IMR-90 (cell line): ENCODE measurements at places on chromosomes 4 and X. TPM values are rescaled to one million over a fixed set of nuclear protein-coding genes. Genes with fewer than 3 reads are reported as not detected.
A peak's percentile ranks its signal among the peaks of the same experiment; 100 is the strongest.

The SSX4B gene
- total RNA-seq: not detected in 2 replicates

The HSFX2 gene
- total RNA-seq: not detected in 2 replicates

The MMGT1 gene
- 7.5 and 18.6 TPM in 2 replicates for total RNA-seq

The BCORL1 gene
- total RNA-seq: 0.28 and 0.54 TPM in 2 replicates

The PAQR3 gene
- total RNA-seq: 11.5 and 20.0 TPM in 2 replicates

The MTCP1 gene
- 0.54 and 0.56 TPM in 2 replicates for total RNA-seq

The TRIM60 gene
- total RNA-seq: not detected in 2 replicates

The PHOX2B gene
- not detected in 2 replicates for total RNA-seq

The FHIP1A gene
- under 0.01 and 0.18 TPM in 2 replicates for total RNA-seq

GRCh38 chr4:26441102-26441501 lies 49.2 kb downstream of the CCKAR start:
- peaks cover 12% of the 10 kb centered on the region for H3K36me3 ChIP-seq
- H3K27me3 ChIP-seq: no peaks in the 10 kb centered on the region
- peak; percentile 73 for DNase-seq
- no peak overlapping the region for H3K27ac ChIP-seq
- H3K4me1 ChIP-seq: peaks cover 2% of the 10 kb centered on the region; the same call in 1 of the 2 replicates

DNA sequence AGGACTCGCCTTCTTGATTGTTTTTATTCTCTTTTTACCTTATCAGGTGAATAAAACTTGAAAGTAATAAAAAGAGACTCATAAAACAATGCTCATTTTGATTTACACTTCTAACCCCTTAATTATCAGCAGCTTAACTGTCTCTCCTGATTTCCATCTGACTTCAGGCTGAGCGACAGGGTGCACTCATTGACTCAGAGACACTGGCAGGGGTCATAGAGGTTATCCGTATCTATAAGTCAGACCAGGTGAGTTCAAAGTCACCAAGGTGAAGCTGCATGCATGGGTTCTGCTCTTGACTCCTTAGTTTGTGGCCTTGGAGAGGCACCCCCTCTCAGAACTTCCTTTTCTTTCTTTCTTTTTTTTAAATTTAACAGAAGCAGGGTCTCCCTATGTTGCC lies 116.4 kb upstream of the SLC34A2 start:
- H3K4me1 ChIP-seq: no peaks in the 10 kb centered on the region
- DNase-seq: no peak
- H3K27me3 ChIP-seq: no peaks in the 10 kb centered on the region

DNA sequence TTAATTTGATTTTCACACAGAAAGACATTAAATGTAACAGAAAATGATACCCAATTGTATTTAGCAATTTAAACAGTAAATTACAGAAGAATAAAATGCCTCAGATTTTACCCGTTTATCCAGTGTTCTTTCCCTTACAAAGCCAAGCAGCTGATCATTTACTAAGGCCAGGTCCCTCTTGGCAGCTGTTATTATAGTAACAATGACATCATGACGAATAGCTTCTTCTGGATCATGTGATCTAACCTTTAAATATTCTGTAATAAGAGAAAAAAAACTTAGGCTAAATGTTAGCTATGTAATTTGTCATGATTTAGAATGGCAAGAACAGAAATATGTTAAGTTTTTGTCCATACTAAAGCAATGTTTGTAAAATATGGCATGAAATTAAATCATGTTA lies 69.4 kb downstream of the PDS5A start:
- H3K27ac ChIP-seq: no peak overlapping the region
- DNase-seq: peak; percentile 40
- no peak overlapping the region for H3K4me3 ChIP-seq
- no peaks in the 10 kb centered on the region for H3K4me1 ChIP-seq

GRCh38 chr4:138267835-138268234 lies 25.7 kb upstream of the SLC7A11 start:
- DNase-seq: no peak
- H3K27ac ChIP-seq: no peak overlapping the region
- no peaks in the 10 kb centered on the region for H3K4me1 ChIP-seq
- no peaks in the 10 kb centered on the region for H3K27me3 ChIP-seq

GRCh38 chr4:6478546-6479220 lies 6.3 kb upstream of the PPP2R2C start:
- peaks cover 6% of the 10 kb centered on the region for H3K27me3 ChIP-seq
- H3K4me1 ChIP-seq: no peaks in the 10 kb centered on the region
- no peak overlapping the region for H3K27ac ChIP-seq
- no peak for DNase-seq
- H3K4me3 ChIP-seq: no peak overlapping the region
- no peaks in the 10 kb centered on the region for H3K36me3 ChIP-seq

DNA sequence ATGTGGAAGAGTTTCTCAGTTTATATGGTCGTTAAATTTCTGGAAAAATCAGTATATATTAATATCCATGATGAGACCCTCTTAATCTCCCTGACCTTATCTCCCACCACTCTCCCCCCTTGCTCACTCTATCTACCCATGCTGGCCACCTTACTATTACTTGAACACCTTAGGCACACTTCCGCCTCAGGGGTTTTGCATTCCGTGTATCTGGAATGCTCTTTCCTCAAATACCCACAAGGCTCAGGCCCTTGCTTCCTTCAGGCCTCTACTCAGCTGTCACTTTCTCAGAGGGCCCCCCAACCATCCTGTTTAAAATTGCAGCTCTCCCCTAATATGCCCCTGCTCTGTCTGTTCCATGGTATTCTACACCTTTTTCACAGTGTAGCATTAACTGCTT lies 1.9 kb downstream of the KANTR start:
- no peak overlapping the region for H3K27ac ChIP-seq
- H3K27me3 ChIP-seq: peaks cover 3% of the 10 kb centered on the region; the same call in 1 of the 2 replicates
- H3K36me3 ChIP-seq: no peaks in the 10 kb centered on the region
- no peak overlapping the region for H3K4me3 ChIP-seq

GRCh38 chr4:186499467-186499866 lies 55.9 kb downstream of the MTNR1A start:
- no peaks in the 10 kb centered on the region for H3K4me1 ChIP-seq
- no peaks in the 10 kb centered on the region for H3K27me3 ChIP-seq
- no peaks in the 10 kb centered on the region for H3K36me3 ChIP-seq
- DNase-seq: no peak
- no peak overlapping the region for H3K4me3 ChIP-seq
- no peak overlapping the region for H3K27ac ChIP-seq

DNA sequence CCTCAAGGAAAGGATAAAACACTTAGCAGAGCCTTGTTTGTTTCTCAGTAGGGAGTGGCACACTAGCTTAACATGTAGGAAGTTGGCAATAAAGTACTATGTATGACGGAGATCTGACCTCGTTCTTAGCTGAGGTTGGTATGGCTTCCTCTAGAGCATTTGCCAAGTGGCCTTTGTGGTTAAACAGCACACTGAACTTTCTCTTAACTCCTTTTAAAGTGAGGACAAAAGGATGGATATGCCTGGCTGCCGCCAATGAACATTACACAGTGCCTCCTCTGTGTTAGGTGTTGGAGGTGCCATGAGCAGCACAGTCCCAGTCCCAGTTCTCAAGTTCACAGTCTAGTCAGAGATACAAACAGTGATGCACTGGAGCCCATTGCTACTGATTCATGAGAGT lies 54.4 kb downstream of the VGLL1 start:
- no peaks in the 10 kb centered on the region for H3K4me1 ChIP-seq
- no peak overlapping the region for H3K27ac ChIP-seq
- peaks cover 1% of the 10 kb centered on the region for H3K27me3 ChIP-seq
- no peaks in the 10 kb centered on the region for H3K36me3 ChIP-seq
- H3K4me3 ChIP-seq: no peak overlapping the region
- no peak for DNase-seq

DNA sequence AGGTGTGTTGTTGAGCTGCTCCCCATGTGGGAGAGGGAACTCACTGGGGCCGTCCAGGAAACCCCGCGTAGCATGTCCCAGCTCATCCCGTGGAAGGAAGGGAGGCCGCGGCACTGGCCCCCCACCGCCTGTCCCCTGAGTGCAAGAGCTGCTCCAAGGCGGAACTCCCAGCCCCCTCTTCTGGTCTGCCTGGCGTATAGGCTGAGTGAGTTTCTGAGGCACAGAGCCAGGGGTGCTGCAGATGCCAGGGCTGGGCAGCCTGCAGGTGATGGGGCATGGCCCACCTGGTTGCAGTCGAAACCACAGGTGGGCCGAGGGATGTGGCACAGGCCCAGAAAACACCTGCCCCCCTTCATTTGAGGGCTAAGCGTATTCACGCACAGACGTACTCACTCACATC lies 49.6 kb downstream of the ABLIM2 start:
- DNase-seq: no peak
- no peak overlapping the region for H3K4me3 ChIP-seq
- no peak overlapping the region for H3K27ac ChIP-seq
- H3K27me3 ChIP-seq: peaks cover 70% of the 10 kb centered on the region
- no peaks in the 10 kb centered on the region for H3K36me3 ChIP-seq

DNA sequence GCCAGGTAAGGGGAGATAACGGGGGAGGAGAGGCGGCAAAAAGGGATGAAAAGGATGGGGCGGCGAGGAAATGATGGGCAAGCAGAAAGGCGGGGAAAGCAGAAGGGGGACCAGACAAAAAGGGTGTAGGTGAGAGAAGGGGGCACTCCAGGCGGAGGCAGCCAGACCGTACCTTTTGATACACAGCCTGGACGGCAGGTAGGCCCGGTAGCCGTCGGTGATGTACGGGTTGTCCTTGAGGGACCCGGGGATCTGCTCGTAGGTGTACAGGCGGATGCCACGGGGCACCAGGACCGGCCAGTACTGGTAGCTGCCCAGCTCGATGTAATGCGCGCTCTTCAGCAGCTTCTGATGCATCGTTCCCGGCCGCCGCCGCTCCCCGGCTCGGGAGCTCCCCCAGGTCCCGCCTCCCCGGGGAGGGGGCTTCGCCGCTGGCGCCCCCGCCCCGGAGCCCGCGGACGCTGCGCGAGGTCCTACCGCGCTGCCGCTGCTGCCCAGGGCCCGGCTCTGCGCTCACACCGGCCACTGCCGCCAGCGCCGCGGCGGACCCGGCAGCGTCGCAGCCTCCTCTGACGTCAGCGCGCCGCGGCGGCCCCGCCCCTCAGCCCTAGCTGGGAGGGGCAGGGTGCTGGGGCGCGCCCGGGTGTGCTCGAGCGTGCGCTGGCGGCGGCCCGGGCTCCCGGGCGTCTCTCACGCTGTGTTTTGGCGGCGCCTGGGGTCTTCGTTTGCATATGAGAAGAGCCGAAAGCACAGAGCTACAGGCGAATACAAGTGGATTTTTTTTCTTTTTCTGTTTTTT lies at the start of gene PAQR3:
TSS of gene PAQR3 (minus strand) at position 571 of the 799 bp plus-strand sequence. CDS start at position 357, 214 bp downstream.
- peaks cover 2% of the 10 kb centered on the region; the same call in 1 of the 2 replicates for H3K4me1 ChIP-seq
- no peaks in the 10 kb centered on the region; the same call in 1 of the 2 replicates for H3K36me3 ChIP-seq
- H3K27ac ChIP-seq: peak within 1 kb of the TSS; percentile 64
- H3K4me3 ChIP-seq: peak within 1 kb of the TSS; percentile 100
- peaks cover 8% of the 10 kb centered on the region for H3K27me3 ChIP-seq

- no peaks in the 10 kb centered on the region for H3K27me3 ChIP-seq
- H3K36me3 ChIP-seq: no peaks in the 10 kb centered on the region
- H3K4me3 ChIP-seq: no peak overlapping the region
- H3K4me1 ChIP-seq: no peaks in the 10 kb centered on the region
These were observed 174.9 kb downstream of the ACTRT1 start for GRCh38 chrX:127877318-127877717.

- H3K4me1 ChIP-seq: no peaks in the 10 kb centered on the region
- H3K36me3 ChIP-seq: no peaks in the 10 kb centered on the region
These were observed 266.7 kb upstream of the CLNK start for GRCh38 chr4:10951306-10951705.

GRCh38 chr4:5969336-5969735 lies 48.9 kb downstream of the C4orf50 start:
- DNase-seq: no peak
- no peaks in the 10 kb centered on the region for H3K36me3 ChIP-seq
- no peaks in the 10 kb centered on the region; the same call in 1 of the 2 replicates for H3K27me3 ChIP-seq
- no peaks in the 10 kb centered on the region for H3K4me1 ChIP-seq

DNA sequence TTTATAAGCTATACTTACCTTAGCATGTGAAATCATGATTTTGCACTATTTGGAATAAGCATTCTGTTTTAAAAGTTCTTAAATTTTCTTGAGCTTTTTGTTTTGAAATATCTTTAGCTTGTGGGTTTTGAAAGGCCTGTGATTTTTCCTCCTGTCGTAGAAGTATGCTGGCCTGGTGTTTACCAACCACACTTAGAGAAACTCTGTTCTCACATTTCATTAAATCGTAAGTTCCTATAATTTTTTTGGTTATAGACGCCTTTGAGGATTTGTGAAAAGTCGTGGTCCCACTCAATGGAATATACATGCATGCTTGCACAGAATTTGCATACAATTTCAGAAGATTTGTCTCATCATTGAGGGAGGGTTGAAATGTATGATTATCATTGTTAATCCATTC lies 63.6 kb downstream of the PDLIM5 start:
- H3K27me3 ChIP-seq: no peaks in the 10 kb centered on the region
- H3K4me3 ChIP-seq: no peak overlapping the region
- H3K27ac ChIP-seq: peak overlapping the region; percentile 21
- peaks cover 14% of the 10 kb centered on the region for H3K4me1 ChIP-seq

DNA sequence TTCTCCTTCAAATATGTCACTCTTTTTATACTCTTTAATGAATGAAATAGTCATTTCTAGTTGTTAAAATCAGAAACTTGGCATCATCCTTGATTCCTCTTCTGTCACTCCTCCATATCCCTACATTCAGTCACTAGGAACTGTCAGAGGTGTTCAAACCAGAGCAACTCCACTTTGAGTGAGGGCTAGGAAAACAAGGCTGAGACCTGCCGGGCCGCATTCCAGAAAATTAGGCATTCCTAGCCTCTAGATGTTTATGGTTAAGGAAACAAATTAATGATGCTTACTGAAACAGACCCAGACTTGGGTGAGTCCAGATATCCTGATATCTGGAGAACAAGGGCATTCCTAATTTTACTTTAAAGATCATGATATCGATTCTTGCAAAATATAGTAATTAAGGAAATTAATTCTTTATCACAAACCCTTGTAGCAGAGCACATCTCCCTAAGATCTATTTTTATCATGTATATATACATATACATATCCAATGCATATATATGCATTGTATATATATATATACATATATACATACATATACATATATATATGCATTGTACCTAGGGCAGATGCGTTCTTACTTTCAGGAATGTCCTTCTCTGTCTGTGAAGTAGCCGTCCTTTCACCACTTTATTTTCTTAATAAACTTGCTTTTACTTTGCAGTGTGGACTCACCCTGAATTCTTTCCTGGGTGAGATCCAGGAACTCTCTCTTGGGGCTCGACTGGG lies 98.4 kb upstream of the GC start:
- no peaks in the 10 kb centered on the region for H3K27me3 ChIP-seq
- H3K4me3 ChIP-seq: no peak overlapping the region
- no peak overlapping the region for H3K27ac ChIP-seq

DNA sequence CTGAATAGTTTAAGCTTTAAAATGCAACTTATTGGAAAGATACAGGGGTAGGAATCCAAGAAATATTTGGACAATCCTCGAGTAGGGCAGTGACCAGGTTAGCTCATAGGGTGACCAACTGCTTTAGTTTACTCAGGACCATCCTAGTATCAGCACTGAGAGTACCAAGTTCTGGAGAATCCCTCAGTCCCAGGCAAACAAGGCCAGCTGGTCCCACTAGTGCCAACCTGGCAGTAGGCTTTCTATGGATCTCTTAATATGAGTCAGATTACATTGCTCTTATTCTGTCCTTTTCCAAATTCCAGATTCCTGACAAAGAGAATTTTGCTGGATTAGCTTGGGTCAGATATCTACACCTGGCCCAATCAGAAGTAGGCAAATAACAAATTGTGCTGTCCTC lies 493.7 kb downstream of the KCNIP4 start:
- no peak overlapping the region for H3K27ac ChIP-seq
- H3K4me1 ChIP-seq: no peaks in the 10 kb centered on the region
- H3K36me3 ChIP-seq: no peaks in the 10 kb centered on the region
- no peak overlapping the region for H3K4me3 ChIP-seq
- no peaks in the 10 kb centered on the region for H3K27me3 ChIP-seq
